AG10803 (cell line): ENCODE measurements at places on chromosomes 6 and 20.

- peak; percentile 63 for DNase-seq
Measured at GRCh38 chr6:4210629-4211419, 75.4 kb upstream of the ECI2 start.

GRCh38 chr6:108167449-108168089 lies 1.7 kb downstream of the NR2E1 start:
- DNase-seq: no peak

- no peak for DNase-seq
Measured at GRCh38 chr20:59015812-59016711, 3.2 kb upstream of the TUBB1 start.

DNA sequence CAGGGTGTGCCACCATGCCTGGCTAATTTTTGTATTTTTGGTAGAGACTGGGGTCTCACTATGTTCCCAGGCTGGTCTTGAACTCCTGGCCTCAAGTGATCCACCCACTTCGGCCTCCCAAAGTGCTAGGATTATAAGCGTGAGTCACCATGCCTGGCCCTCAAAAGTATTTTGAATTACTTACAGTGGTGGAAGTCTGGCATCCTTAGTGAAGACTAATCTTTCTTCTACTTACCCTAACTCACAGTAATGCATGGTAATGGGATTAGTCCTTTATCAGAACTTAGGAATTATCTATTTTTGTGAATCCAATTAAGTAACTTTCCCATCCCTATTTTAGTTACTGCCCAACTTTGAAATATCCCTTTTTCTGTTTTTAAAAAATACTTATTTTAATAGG lies 3.9 kb downstream of the RWDD1 start:
- no peak for DNase-seq
